ENCODE measurements at places on chromosomes 5 and 9. TPM values are rescaled to one million over a fixed set of nuclear protein-coding genes. Genes with fewer than 3 reads are reported as not detected.

FST gene
- total RNA-seq: 16.6 TPM

GRCh38 chr5:9373571-9373970, 172.3 kb downstream of the SEMA5A start:
- no peak for DNase-seq
- no peak overlapping the region for H3K27ac ChIP-seq
- no peaks in the 10 kb centered on the region for H3K36me3 ChIP-seq
- no peaks in the 10 kb centered on the region for H3K27me3 ChIP-seq

DNA sequence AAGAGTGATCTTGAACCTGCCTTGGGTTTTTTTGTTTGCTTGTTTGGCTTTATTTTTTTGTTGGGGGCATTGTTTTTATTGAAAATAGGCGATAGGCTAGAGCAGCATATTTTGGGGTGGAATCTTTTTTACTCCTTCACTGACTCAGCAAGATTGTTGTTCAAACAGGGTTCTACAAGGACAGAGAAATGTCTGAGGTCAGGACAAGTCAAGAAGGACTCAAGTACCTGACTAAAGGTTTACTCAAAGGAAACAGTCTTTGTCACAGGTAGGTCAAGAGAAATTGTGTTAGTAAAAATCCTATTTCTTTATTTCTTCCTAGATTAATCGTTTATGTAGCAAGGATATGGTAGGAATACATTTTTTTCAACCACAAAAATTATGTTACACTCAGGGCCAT, 1564.0 kb upstream of the CDH9 start:
- H3K4me1 ChIP-seq: no peaks in the 10 kb centered on the region
- no peak for DNase-seq
- no peak overlapping the region for H3K4me3 ChIP-seq
- H3K27ac ChIP-seq: no peak overlapping the region
- H3K27me3 ChIP-seq: no peaks in the 10 kb centered on the region

GRCh38 chr5:133385346-133385745, 227.0 kb downstream of the FSTL4 start:
- H3K27me3 ChIP-seq: no peaks in the 10 kb centered on the region
- H3K4me3 ChIP-seq: no peak overlapping the region
- peaks cover 17% of the 10 kb centered on the region for H3K4me1 ChIP-seq
- no peak overlapping the region for H3K27ac ChIP-seq
- no peak for DNase-seq

GRCh38 chr5:16983022-16983639, 47.0 kb upstream of the MYO10 start:
- no peaks in the 10 kb centered on the region for H3K4me1 ChIP-seq
- DNase-seq: no peak
- no peak overlapping the region for H3K27ac ChIP-seq
- H3K4me3 ChIP-seq: no peak overlapping the region
- H3K27me3 ChIP-seq: no peaks in the 10 kb centered on the region

- peak overlapping the region; percentile 89 for H3K27ac ChIP-seq
- peaks cover 44% of the 10 kb centered on the region for H3K4me1 ChIP-seq
- H3K36me3 ChIP-seq: no peaks in the 10 kb centered on the region
- no peaks in the 10 kb centered on the region for H3K27me3 ChIP-seq
Measured at GRCh38 chr5:150485693-150486401, 22.1 kb upstream of the NDST1 start.

CCDC183 gene
- total RNA-seq: 1.6 TPM

DNA sequence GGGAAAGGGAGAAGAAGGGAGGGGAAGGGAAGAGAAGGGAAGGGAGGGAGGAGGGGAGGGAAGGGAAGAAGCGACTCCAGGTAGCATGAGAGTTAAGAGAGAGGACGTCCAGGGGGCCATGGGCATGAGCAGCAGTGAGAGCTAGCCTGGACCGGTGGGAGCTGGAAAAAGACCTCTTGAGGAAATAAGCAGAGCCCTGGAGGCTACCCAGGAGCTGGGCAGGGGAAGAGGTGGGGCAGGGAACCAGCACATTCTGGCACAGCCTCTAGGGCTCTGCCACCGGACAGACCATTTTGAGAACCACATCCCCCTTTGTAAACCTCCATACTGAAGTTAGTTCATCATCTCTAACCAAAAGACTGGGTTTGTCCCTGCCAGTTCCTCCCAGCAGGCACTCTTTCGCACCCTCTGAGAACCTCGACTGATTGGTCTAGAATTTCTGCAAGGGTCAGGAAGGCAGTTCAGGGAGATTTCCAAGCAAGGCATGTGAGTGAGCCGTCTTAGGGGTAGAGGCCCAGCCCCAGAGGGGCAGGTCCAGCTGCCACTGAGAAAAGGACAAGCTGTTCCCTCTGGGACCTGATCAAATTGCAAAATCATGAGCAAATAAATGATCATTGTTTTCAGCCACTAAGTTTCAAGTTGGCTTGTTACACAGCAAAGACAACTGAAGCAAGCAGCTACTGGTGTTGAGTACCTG, 11.6 kb downstream of the NAIF1 start:
- H3K4me3 ChIP-seq: 0 out of 2 replicates have a peak overlapping the region, but pooled peaks have one; percentile 12
- DNase-seq: no peak

Data from H1 (cell line).